NCI-H1436 treated with DMSO at 0.1 percent for 48 hours (cell line): ENCODE measurements at places on chromosomes 12 and 14.
A peak's percentile ranks its signal among the peaks of the same experiment; 100 is the strongest.

DNA sequence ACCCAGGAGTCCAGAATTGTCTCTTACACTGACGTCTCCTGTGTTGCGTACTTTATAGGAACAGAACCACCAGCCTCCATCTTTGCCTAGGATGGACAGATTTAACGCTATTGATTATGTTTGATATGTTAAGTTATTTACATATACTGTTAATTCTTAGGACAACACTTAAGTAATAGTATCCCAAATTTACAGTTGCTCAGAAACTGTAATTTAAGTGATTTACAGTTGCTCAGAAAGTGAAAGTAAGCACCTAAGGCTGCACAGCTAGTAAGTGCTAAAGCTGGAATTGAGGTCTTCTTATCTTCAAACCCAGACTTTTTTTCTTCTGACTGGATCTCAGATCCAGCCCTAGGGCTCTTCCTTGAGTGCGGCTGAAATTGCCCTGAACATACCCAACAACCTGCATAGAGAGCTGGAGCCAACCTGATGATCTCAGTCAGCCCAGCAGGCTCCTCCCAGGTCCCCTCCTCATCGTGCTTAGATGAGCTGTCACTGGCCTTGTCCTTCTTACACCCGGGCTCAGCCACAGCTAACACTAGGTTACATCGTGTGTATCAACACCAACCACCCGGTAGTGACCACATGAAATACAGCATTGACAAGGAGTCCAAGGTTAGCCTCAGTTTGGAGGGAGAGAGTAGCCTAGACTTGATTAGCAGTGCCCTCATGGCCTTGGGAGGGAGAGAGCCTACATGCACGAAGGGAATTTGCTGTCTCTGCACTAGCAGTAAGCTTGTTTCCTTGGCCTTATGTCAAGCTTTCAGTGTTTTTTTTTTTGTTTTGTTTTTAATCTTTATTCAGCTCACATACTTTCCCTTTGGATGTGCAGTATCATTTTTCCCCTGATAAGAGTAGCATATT is 111.1 kb upstream of the ARHGAP5 start:
- DNase-seq = no peak

- no peak for DNase-seq
Measured at GRCh38 chr14:71438684-71439083, 493.5 kb upstream of the RGS6 start.

GRCh38 chr12:12230275-12230674 is 36.6 kb downstream of the LRP6 start:
- no peak for DNase-seq

DNA sequence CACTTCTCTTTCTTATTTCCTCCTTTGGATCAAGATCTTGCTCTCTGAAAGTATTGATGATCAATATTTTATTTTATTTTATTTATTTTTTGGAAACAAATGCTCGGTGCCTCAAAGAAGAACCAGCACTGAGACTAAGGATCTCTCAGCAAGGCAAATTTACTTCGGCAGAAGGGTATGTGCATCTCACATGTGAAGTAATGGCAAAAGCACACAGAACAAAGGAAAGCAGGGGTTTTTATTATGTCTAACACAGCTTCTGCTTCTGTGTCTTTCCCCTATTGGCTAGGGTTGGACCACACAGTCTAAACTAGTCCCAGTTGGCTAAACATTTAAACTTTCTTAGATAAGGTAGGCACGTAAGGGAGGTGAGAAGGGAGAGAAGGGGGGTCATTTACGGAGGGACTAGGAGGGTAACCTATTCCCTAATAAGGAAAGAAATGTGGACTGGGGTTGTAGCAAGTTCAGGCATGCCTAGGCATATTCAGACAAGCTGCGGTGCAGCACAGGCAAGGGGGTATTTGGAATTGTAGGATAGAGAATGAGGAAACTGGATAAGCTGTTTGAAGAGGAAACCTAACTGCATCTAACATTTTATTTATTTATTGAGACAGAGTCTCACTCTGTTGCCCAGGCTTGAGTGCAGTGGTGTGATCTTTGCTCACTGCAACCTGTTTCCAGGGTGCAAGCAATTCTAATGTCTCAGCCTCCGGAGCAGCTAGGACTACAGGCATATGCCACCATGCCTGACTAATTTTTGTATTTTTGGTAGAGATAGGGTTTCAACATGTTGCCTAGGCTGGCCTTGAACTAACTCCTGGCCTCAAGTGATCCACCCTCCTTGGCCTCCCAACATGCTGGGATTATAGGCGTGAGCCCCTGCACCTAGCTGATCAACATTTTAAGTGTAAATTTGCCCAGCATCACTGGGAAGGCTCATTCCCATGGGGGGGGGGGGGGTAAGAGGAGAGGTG is 90.0 kb upstream of the EIF5 start:
- no peak for DNase-seq

DNA sequence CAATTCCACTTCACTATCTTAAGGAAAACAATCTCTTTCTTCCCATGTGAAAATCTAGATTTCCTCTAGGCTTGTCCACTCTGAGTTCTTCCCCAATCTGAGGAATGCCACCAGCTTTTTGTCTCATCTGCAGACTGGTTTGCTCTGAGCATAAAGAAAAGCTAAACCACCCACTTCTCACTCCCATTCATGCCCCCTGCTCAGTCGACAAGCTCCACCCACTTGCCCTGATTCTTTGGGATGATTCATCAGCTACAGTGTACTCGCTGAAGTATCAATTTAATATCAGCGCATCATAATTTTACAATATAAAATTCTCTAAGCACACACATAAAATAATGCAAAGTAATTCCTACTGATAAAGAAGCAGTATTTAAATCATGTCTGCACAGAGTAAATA is 209.1 kb downstream of the GRIN2B start:
- no peak for DNase-seq

DNA sequence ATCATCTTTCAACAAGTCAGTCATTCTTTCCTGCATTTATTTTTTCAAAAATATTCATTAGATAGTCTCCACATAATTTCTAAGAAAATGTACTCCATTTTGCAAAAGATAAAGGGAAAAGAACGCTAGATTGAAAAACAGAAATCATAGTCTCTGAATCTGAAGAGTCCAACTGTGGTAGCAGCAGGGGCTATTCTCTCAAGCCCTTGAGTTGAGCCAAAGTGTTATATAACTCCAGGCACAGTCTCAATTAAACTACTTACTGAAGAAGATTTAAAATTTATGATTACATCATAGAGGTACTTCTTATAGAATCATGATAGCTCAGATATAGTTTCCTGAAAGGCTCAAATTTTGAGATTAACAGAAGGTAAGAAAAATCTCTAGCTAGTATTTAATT is 5.8 kb downstream of the LDHB start:
- no peak for DNase-seq

DNA sequence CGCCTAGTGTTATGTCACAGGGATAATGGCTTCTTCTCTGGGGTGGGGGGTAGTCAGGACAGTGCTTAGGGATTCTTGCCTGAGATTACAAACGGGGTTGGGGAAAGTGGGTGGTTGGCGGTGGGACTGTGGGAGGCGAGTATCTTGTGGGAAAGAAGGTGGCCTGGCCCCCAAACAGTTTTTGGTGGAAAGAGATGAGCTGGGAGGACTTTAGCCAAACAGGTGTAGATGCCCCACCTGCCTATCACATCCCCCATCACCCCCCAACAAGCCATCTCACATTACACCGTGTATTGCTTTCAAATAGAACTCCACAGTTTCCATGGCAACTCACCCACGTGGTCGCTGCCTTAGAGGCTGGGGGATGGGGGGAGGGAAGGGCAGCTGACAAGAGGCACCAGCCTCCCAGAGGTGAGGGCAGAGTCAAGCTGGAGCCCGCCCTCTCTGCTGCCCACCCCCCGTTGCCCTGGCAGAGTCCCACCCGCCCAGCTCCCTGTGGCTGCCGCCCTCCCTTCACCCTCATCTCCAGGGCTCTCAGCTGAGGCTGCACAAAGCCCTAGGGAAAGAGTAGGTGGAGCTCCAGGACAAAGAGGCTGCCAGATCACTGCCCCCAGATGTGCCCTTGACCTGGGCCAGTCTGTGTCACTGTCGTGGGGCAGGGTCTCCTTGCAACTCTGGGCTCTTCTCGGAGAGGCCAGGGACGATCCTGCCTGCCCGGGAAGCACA is 98.3 kb downstream of the LRRC74A start:
- DNase-seq = peak; percentile 80

DNA sequence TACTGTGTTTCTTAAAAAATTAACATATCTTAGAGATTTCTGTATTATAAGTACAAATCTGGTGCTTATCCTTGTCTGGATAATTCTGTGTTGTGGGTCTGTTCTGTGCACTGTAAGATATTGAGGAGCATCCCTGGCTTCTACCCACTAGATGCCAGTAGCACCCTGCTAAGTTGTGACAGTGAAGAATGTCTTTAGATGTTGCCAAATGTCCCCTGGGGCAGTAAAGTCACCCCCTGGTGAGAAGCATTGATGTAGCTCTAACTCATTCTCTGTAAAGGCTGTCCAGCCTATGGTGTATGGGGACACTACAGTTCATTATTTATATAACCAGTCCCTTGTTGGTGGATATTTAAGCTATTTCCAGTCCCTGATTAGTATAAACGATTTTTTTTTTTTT is 31.4 kb downstream of the MAP1LC3B2 start:
- DNase-seq = no peak

- DNase-seq = no peak
Measured at GRCh38 chr14:19917955-19918518, 2.4 kb upstream of the OR4K5 start.

DNA sequence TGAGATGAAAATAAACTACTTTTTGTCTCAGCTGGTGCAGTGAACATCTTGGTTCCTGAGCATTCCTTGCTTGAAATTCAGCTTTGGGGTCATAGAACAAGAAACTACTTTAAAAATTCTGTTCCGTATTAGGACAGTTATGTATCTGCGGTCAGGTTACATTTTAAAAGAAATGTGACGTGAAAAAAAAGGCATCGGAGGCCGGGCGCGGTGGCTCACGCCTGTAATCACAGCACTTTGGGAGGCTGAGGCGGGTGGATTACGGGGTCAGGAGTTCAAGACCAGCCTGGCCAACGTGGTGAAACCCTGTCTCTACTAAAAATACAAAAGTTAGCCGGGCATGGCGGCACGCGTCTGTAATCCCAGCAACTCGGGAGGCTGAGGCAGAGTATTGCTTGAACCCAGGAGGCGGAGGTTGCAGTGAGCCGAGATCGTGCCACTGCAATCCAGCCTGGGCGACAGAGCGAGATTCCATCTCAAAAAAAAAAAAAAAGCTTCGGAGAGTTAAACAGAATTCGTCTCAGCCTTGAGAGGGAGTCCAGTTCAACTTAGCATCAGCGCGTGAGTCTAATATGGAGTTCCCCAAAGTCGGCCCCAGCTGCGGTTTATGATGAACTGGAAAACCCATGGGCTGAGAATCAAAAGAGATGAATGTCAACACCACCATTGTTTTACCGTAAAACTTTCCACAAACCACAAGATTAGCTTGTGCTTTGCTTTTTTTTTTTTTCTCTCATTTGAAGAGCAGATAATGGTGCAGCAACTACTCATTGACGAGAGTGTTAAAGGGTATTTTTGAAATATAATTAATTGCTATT is 2.1 kb upstream of the SLC2A13 start:
- DNase-seq = no peak

- no peak for DNase-seq
Measured at GRCh38 chr12:76643438-76643837, 83.9 kb upstream of the OSBPL8 start.

- peak; percentile 12 for DNase-seq
Measured at GRCh38 chr14:87896393-87897380, 96.3 kb downstream of the GALC start.

GRCh38 chr12:24661657-24662096 is 287.2 kb downstream of the BCAT1 start:
- DNase-seq = no peak

- no peak for DNase-seq
Measured at GRCh38 chr14:71242237-71242748, 335.0 kb downstream of the PCNX1 start.

DNA sequence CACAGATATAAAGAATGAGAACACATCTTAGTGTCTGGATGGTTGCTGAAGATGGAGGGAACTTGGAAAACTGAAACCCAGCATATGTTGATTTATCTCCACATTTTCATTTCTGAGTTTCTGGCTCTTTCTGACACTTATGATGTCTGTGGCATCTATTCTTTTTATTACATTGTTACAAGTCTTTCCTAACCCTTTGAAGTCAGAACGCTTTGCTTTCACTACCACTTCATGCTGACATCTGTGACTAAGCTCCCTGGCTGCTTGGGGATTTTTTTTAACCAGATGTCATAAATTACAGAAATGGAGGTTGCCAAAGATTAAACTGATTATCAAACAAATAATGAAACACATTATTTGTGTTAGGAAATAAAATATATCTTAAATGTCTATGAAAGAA is 188.7 kb downstream of the KITLG start:
- no peak for DNase-seq

- DNase-seq = no peak
Measured at GRCh38 chr12:114954511-114955055, 270.6 kb upstream of the TBX3 start.

- no peak for DNase-seq
Measured at GRCh38 chr12:109449845-109450532, 27.1 kb downstream of the KCTD10 start.

GRCh38 chr12:92237762-92238523 is 92.3 kb upstream of the BTG1 start:
- DNase-seq = no peak

- no peak for DNase-seq
Measured at GRCh38 chr12:65608319-65608916, 215.9 kb upstream of the HMGA2 start.

DNA sequence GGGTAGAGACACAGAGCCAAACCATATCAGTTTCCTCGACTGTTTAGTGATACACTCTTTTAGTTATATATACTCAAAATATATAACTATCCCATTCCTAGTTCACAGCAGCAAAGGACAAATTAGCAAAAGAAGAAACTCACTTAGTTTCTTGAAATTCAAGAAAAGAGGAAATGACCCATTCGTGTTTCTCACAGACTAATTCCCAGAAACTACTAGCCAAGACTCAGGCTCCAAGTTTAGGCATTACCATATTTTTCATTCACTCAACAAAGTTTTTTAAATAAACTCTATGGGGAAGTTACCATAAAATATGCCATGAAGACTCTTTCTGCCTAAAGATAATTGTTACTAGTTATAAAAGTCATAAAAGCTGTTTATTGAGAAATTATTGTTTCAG is 152.3 kb upstream of the DAAM1 start:
- DNase-seq = no peak

GRCh38 chr12:4034921-4035320 is 161.7 kb upstream of the PARP11 start:
- no peak for DNase-seq

GRCh38 chr14:105398726-105399465 is 558 bp downstream of the TEX22 start:
- no peak for DNase-seq

DNA sequence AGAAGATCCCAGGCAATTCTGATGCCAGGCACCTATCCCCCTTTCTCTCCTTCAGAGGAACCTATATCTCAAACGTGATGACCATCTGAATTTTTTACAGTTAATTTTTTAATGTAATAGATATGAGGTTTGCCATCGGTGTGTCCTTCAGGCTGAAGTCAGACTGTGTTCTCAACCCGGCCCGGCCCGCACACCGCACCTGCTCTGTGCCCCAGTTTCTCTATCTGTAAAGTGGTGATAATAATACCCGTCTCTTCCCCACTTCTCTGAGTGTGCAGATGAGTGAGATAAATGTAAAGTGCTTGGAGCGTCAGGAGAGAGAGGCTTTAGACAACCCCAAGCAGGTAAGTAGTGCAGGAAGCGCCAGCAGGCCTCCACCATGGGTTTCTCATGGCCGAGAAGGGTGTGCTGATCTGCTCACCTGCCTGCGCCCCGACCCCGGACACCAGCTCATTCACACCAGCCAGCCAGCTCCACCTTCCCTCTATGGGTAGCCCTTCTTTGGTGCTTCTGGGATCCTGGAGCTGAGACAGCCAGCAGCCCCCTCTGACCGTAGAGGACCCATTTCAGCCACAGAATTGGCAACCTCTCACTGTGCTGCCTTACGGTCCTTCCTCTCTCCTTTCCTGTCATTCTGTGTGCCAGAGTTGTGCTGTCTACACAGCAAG is 80.0 kb downstream of the ZFP36L1 start:
- no peak for DNase-seq
